ENCODE measurements at places on chromosomes 2 and 18.

- DNase-seq: no peak
Measured at GRCh38 chr2:187003611-187004010, 154.6 kb upstream of the ZSWIM2 start.

- DNase-seq: no peak
Measured at GRCh38 chr18:67081482-67082211, 434.9 kb downstream of the DSEL start.

- no peak for DNase-seq
Measured at GRCh38 chr18:449374-449773, 51.1 kb downstream of the COLEC12 start.

GRCh38 chr2:159199761-159200465, 86.6 kb downstream of the WDSUB1 start:
- no peak for DNase-seq

- no peak for DNase-seq
Measured at GRCh38 chr2:54240515-54241469, 15.2 kb downstream of the TSPYL6 start.

GRCh38 chr2:17506736-17507616, 11.3 kb downstream of the RAD51AP2 start:
- no peak for DNase-seq

- DNase-seq: no peak
Measured at GRCh38 chr18:53991805-53992204, 232.7 kb downstream of the MBD2 start.

DNA sequence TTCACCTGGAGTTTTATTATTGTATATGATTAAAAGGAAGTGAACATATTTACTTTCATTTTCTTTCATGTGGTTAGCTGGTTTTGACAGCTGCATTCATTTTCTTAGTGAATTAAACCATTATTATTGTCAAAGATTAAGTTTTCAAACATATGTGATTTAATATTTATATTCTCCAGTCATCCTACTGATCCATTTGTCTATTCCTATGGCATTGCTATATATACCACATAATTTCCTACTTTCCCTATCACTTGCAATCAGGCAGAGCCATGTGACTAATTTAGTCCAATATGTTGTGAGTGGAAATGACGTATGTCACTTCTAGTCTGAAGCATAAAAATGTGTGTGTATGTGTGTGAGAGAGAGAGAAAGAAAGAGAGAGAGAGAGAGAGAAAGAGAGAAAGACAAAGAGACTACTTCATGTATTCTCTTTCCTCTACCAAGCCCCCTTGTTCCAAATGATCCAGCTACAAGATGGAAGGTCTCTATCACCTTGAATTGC, 12.0 kb upstream of the TACR1 start:
- DNase-seq: no peak

GRCh38 chr2:96888072-96889011, 18.5 kb upstream of the SEMA4C start:
- no peak for DNase-seq

GRCh38 chr2:64359892-64360657, 93.9 kb upstream of the LGALSL start:
- no peak for DNase-seq

DNA sequence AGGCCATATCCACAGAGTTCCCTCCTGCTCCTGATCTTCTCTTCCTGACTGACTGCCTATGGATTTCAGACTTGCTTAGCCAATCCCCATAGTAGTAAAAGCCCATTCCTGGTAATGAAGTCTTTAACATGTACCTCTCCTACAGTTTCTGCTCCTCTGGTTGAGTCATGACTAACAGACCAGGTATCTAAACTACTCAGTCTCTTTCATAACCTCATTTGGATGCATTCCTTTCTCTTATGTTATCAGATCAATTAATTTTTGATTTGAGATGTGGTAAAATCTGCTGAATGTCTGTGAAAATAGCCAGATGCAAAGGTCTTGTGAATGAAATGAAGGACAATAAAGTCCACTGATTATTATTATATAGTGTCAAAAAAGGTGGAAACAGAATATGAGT, 198.0 kb downstream of the NBAS start:
- no peak for DNase-seq

Measured in activated CD4-positive, alpha-beta T cell treated with anti-CD3 and anti-CD28 coated beads, Interleukin-2, amount 50 U/mL, for 1 hour (primary cell).